EH (cell line): ENCODE measurements at places on chromosomes 13 and 19.
A peak's percentile ranks its signal among the peaks of the same experiment; 100 is the strongest.

GRCh38 chr13:97266332-97266731, 44.2 kb downstream of the MBNL2 start:
- no peak for DNase-seq

DNA sequence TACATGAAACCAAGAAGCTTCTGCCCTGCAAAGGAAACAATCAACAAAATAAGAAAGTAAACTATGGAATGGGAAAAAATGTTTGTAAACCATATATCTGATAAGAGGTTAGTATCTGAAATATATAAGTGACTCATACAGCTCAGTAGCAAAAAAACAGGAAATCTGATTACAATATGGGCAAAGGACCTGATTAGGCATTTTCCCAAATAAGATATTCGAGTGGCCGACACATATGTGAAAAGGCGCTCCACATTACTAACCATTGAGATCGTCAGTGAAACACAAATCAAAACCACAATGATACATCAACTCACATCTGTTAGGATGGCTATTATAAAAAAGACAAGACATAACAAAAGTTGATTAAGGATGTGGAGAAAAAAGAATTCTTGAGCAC, 2818.6 kb upstream of the PCDH20 start:
- DNase-seq = peak; percentile 85

- no peak for DNase-seq
These were observed 1459.2 kb upstream of the SLC10A2 start for GRCh38 chr13:104525467-104525866.

DNA sequence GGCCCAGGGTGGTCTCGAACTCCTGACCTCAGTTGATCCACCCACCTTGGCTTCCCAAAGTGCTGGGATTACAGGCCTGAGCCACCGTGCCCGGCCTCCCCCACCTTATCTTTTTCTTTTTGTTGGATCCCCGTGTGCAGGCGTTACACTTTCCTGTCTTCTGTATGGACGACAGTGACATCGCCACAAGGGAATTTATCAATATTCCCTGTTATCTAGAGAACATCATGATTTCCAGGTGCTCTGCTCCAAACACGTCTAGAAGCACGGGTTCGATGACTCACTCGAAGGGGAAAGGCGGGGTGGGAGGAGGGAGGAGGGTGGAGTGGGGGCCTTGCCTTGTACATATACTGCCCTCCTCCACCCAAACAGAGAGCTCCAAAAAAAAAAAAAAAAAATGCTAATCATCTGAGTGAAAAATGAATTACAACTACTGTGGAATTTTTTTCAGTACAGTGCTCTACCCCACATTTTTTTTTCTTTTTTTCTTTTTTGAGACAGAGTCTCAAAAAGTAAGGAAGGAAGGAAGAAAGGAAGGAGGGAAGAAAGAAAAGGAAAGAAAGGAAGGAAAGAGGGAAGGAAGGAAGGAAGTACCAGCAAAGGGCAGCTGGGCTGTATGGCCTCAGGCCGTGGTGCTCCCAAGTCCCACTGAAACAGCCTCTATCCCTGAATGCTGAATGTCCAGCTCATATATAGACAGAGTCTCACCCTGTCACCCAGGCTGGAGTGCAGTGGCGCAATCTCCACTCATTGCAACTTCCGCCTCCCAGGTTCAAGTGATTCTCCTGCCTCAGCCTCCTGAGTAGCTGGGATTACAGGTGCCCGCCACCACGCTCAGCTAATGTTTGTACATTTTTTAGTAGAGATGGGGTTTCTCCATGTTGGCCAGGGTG, 36.8 kb downstream of the INSR start:
- no peak for DNase-seq

GRCh38 chr13:105232439-105232838, 1303.0 kb downstream of the EFNB2 start:
- DNase-seq = peak; percentile 17

- no peak for DNase-seq
These were observed 2.7 kb upstream of the ZNF43 start for GRCh38 chr19:21838646-21839045.

DNA sequence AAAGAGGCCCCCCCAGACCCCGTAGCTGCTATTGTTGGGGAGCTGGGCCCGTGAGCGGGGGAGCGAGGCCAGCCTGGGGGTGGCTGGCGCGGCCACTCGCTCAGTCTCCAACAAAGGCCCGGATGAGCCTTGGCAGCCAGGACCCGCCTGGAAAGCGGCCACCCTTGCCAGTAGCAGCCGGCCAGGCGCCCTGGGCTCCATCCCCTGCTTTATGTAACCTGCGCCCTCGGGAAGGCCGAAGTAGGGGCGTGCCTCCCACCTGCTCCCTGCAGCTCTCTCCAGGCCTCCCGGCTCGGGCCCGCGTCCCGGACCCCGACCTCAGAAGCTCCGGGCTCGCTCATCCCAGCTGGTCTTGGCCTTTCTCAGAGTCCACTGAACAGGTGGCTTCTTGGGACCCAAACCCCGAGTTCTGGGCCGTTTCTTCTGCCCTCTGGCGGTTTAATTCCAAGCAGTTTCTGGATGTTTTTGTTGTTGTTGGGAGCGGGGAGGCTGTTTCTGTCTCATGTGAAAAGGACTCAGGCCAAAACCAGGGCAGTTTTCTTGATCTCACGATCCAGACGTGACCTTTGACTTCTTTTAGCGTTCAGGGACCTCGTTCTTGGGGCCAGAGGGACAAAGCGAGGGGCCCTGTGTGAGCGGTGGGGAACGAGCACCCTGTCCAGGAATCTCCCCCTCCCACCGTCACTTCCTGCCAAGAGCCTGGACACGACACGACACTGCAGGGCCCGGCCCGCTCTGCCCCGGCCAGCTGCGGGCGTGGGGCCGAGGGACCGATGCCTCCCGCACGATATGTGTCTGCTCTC, 1.2 kb downstream of the CDC34 start:
- peak; percentile 74 for DNase-seq

DNA sequence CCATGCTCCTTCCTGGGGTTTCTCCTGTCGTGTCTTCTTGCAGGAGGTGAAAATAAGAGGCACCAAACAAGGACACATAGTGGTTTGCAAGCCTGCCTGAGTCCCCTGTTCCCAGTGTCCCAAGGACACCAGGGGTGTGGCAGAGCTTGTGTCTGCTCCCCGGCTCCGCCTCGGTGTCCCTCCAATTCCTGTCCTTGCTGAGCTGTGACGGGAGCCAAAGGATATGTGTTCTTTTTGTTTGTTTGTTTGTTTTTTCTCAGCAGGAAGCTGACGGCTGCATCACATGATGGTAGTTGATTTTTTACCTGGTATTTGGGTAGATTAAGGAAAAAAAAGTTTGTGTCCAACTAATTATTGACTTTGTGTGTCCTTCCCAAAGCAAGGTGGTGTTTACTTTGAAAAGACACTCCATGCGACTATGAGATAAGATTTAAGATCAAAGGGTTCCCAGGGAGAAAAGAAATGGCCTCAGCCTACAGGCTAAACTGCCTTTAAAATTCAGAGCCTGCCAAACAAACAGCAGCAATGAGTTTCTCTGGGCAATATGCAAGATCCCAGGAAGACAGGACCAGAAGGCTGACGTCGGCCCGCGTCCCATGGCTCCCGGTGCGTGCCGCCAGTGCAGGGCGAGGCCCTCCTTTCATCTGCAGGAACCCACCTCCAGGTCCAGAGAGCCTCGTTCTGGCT, 50.8 kb upstream of the XPO4 start:
- DNase-seq = no peak

DNA sequence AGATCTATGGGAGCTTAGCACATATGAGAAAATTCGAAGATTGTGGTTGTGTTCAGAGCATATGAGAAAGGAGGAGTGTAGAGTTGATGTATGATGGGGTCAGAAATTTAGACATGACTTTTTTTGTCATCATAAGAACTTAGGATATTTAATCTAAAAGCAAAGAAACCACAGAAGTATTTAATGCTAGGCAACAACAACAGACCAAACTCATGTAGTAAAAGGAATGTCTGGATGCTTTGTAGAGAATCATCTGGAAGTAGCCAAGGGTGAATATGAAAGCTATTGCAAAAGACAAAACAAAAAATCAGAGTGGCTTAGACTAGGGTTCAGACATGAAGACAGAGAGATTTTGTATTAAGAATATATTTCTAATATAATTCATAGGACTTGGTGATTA, 190.3 kb downstream of the SLITRK1 start:
- DNase-seq = peak; percentile 65

- DNase-seq = no peak
These were observed 81.6 kb downstream of the CHST8 start for GRCh38 chr19:33703438-33703750.

DNA sequence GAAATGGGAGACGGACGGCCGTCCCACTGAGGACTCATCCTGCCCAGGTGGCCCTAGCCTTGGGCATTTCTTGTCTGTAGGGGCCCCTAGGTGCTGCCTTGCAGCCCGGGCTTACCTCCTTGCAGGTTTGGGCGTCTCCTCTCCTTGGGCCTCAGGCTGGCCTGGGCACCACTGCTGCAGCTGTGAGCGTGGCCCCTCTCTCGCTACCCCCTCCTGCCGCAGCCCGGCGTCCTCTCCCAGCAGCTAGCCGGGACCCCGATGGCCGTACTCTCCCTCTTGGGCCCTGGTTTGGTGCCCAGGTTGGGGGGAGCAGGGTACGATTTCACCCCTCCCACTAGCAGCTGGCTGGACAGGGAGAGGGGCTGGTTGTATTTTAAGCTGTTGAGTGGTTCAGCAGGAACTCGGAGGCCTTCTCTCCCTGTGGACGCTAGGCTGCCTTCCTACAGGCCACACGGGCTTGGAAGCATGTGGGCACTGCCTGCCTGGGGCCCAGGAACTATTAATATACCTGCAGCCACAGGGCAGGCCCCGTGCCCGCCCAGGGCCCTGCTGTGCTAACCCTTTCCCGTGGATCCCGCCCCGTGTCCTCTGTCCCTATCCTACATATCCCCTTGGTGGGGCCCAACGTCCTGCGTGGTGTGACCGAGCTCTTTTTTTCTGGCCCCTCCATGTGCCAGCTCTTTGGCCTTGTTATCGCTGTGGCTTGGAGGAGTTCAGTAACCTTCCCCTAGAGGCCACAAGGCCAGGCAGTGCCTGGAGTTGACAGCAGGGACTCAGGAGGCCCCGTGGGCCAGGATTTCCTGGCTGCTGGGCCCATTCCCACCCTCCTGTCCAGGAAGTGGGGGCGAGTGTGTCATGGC, 11.7 kb downstream of the NDUFB7 start:
- no peak for DNase-seq

GRCh38 chr13:92589955-92590354, 636.7 kb upstream of the GPC6 start:
- no peak for DNase-seq

DNA sequence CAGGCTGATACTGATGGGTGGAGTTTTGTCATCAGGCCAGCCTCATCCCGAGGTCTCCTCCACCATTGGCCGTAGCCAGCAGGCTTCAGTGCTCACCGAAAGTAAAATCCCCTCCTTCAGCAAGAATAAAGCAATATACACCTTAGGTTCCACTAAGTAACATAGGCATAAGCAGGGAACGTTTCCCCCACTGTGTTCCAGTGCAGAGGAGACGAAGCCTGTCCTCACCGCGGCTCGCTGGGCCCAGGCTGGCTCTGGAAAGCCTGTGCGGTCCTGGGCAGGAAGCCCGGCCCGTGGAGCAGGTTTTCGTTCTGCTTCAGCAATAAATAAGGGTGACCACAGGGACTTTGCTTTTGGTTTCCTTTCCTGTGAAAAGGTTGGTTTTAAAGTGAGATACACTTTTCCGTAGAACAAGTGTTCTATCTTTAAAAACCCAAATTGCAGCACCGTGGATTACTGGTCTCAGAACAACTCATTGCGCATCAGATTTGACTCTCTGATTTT, 16.3 kb upstream of the TEX29 start:
- no peak for DNase-seq

GRCh38 chr19:15498910-15499309, 9.4 kb upstream of the CYP4F22 start:
- no peak for DNase-seq

GRCh38 chr13:99572921-99573320, 71.6 kb downstream of the TM9SF2 start:
- no peak for DNase-seq

- no peak for DNase-seq
These were observed 491.0 kb downstream of the FGF9 start for GRCh38 chr13:22161871-22162270.

- DNase-seq = no peak
These were observed 25.0 kb upstream of the OR1M1 start for GRCh38 chr19:9061879-9062278.

DNA sequence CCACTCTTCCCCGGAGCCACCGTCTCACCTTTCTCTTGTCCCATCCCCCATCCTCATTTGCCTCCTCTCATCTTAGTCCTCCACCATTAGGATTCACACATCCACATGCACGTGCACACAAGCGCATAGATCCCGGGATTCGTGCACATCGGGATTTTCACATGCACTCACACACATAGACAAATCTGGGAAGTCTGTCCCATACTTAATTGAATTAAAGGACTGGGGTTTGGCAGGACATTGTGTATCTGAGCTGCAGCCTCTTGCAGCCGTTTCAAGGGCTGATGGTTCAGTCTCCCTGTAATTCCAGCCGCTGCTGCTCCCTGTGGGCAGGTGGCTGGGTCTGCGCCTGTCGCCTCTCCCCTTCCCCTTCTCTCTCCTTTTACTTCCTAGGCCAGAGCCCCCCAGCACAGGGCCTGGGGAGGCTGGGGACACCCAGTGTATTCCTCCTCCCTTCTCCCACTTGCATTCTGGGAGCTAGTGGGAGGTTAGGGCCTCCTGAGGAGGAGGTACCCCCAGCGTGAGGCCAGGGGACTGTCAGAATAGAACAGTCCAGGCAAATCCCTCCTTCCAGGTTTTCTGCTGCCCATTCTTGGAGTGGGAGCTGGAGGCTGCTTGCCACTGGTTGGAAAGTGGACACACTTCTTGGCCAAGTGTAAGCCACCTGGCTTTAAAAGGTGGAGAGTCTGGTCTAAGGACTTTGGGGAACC, 43.6 kb downstream of the LYL1 start:
- DNase-seq = no peak

- DNase-seq = no peak
These were observed 2.0 kb downstream of the RGS9BP start for GRCh38 chr19:32677657-32678056.

GRCh38 chr19:5207806-5208205, 132.8 kb downstream of the PTPRS start:
- no peak for DNase-seq

DNA sequence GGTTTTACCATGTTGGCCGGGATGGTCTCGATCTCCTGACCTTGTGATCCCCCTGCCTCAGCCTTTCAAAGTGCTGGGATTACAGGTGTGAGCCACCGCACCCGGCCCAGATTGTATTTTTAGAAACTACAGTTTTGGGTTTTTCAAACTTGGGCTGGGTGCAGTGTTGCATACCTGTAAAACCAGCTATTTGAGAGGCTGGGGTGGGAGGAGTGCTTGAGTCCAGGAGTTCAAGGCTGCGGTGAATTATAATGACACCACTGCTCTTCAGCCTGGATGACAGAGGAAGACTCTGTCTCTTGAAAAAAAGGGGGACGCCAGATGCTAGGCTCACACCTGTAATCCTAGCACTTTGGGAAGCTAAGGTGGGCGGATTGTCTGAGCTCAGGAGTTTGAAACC, 4.2 kb downstream of the CHAF1A start:
- no peak for DNase-seq

DNA sequence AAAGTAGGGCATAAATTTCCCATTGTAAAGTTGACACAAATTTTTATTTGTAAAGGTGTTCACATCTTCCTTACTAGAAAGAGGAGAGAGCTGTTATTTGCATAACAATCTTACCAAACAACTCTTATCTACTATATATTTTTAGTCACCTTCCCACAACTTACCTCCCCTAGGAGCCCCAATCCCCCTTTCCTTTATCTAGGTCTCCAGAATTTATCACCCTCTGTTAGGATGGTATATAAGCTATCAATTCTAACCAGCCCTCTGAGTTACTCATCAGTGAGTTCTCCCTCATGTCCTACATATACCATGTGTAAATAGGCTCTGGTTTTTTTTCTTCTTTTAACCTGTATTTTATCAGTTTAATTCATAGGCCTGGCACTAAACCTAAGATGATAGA, 62.2 kb downstream of the DCT start:
- no peak for DNase-seq

GRCh38 chr13:80361883-80362327, 21.0 kb upstream of the SPRY2 start:
- DNase-seq = peak; percentile 39
